Suprapubic skin (tissue), 4 donors: ENCODE measurements at places on chromosomes 1 and 21.

DNA sequence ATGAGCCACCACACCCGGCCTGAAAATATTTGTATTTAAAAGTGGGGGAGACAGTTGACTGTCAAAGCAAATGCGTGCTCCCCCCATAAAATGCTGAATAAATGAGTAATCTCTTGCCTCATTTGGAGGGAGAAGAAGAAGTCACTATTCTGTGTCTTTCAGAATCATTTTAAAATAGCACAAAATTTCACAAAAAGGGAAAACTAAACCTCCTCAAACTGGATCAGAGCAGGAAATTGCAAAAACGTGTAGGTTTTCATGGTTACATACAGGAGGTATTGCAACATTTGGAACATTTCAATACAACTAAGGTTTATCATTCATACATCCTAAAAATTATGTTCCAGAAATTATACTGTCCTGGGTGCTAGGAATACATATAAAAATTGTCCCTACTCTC, 13.6 kb downstream of the MTF1 start:
- no peak for DNase-seq

DNA sequence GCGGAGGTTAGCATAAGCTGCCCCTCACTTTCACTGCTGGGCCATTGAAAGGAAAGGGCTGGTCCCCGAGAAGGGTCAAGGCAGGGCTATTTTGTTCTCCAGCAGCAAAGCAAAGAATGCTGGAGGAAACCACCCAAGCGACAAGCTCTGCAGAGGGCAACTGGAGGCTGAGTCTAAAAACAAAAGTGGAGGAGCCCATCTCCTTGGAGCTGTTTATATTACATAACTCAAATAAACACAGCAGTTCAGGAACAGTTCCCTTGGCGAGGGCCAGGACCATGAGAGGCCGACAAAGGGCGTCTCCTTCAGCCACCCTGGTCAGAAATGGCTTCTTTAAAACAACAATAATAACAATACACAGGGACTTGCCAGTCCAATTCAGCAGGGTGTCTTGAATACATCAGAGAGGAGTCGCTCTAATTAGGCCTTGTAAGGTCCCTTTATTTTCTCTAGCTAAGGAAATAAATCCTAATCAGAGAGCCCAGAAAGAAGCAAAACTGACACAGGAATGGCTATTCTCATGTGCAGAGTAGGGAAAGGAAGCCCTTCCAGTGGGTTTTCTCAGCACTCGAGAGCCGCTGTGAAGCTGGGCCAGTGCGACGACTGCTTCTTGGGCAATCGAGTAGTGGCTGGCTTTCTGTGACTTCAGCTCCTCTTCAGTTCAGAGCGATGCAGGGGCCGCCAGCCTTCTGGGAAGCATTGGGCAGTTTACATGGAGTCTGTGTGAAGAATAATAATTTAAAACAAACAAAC, 57.0 kb upstream of the TARBP1 start:
- peak; percentile 81 for DNase-seq

- no peak for DNase-seq
Measured at GRCh38 chr1:153343811-153344717, 4.6 kb downstream of the PGLYRP4 start.

- DNase-seq = no peak
Measured at GRCh38 chr1:223087291-223088255, 55.5 kb downstream of the TLR5 start.

DNA sequence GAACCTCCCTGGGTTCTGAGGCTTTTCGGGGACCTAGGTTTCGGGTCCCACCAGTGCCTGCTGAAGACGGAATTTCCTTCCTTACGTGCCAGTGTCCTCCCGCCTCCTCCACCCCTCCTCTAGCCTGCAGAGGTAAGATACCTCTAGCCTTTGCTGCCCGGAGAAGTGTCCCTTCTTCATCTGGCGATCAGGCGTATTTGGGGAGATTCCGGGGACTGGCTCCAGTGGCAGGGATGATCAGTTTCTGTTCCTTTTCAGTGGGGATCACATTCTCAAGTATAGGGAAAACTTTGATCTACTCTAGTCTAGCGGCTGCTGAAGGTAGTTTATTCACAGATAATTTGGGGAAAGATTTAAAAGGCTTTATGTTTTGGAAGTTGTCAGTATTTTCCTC, 674 bp downstream of the CEP350 start:
- DNase-seq = no peak

- no peak for DNase-seq
Measured at GRCh38 chr1:1359664-1360468, 1.5 kb upstream of the MXRA8 start.

DNA sequence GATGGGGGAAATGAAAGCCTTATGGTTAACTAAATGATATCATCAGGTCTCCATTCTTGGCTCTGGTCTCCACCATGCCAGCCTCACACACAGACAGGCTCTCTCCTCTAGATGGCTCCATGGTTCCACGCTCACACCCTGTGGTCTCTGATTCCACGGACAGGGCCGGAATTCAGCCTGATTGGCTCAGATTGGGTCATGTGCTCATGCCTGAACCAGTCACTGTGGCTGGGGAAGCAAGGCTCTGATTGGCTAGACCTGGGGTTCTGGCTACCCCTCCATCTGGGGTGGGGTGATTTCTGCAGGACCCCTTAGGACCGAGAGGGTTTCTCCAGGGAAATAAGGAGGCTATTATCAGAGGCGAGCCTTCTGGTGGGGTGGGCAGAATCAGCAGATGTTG, 277.0 kb downstream of the PTPRU start:
- peak; percentile 48 for DNase-seq

- DNase-seq = no peak
Measured at GRCh38 chr1:211525101-211525676, 33.2 kb upstream of the RD3 start.

DNA sequence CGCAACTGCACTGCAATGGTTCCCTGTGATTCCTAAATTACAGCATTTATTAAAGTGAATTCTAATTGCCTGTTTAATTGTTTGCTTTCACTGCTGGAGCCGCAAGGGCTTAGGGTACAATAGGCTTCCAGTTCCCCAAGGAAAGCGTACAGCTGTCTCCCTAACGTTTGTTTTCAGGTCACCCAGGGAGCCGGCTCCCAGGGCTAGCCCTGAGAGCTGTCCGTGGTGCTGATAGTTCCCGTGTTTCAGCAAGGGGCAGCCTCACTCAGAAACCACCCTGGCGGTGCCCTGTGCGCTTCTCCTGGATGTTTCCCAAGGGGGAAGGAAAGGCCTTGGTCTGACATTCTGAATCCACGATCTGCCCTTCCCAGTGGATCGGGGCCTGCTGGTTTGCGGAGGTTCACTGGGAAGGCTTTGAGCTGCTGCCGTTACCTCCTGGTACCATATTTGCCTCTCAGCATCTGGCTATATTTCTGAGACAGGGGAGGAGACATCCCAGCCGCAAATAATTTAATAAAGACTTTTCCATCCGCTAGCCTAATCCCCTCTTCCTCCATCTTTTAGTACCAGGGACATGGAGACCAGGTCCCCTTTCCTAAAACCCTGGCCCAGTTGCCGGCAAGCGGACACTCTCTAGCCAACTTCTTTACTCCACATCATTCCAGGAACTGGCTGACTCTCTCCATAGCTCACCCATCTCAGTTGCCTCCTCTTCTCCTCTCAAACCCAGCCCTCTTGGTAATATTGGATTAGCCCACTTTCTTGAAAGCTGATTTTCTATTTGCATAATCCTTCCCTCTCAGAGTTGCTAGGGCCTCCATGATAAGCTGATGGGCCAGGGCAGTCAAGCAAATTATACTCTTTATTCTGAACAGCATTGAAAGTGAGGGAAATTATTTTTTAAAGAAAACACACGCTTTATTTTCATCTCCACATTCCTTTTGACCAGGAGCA, 149.0 kb downstream of the IGSF21 start:
- no peak for DNase-seq

- no peak for DNase-seq
Measured at GRCh38 chr1:76425201-76426145, 350.9 kb downstream of the ST6GALNAC3 start.

DNA sequence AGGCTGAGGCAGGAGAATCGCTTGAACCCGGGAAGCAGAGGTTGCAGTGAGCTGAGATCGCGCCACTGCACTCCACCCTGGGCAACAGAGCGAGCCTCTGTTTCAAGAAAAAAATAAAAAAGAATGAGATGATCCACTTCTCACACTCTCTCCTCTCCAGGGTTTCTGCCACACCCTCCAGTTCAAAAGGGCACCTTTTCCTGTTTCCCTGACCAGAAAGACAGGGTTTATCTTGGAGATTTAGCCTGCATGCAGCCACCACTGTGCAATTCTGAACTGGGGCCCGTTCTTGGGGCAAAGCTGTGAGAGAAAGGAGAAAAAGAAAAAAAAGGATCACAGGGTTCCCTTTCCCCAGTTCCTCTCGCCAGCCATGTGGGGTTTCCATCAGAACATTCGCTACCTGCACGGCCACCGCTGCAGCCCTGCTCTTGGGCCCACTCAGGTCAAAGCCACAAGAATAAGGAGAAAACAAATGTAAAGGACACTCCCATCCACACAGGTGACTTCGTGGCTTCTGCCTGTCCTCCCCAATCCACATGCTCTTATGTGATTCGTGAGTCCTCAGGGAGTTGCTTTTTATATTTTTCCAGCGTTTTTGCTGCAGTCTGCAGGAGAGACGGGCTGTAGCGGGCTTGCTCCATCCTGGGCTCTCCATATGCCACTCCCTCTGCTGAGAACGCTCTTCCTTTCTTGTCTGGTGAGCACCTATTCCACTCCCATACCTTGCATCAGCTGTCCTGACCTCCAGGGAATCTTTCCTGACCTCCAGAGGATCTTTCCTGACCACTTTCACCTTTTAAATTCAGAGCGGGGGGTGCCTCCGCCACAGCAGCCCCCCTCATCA, 26.4 kb downstream of the GNG4 start:
- no peak for DNase-seq

GRCh38 chr1:87243573-87243972, 85.1 kb upstream of the LMO4 start:
- no peak for DNase-seq

DNA sequence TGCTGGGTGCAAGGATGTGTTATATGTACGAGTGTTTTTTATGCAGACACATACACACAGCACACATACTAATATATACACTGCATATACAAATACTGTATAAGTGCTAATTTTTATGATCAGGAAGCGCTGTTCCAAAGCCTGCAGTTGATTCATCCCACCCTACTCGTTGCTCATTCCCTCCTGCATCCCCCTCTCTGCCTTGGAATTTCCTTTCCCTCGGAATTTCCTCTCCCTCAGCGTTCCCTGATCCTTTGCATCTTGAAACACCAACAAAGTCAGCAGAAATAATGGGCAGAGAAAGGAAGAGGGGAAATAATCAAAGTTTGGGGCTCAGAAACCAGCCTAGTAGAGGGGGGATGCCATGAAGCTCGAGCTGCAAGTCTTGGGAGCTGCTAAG, 98.9 kb downstream of the CSMD2 start:
- DNase-seq = no peak

DNA sequence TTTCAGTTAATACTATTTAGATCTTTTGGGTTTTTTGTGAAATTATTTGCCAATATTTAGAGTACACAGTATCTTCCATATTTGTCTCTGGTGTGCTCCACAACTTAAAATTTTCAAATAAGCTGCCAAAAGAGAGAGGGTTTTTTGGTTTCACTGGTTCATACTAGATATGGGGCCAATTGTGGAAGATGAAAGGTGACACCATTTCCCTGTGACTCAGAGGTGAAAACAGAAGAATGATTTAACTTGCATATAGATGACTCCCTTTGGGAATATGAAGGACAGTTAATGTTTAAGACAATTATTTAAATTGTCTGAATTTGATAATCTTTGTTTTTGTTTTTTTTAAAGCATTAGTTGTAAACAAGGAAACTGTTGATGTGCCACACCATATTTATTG, 37.5 kb downstream of the IVNS1ABP start:
- no peak for DNase-seq

- no peak for DNase-seq
Measured at GRCh38 chr1:43421976-43422750, 31.6 kb downstream of the HYI start.

DNA sequence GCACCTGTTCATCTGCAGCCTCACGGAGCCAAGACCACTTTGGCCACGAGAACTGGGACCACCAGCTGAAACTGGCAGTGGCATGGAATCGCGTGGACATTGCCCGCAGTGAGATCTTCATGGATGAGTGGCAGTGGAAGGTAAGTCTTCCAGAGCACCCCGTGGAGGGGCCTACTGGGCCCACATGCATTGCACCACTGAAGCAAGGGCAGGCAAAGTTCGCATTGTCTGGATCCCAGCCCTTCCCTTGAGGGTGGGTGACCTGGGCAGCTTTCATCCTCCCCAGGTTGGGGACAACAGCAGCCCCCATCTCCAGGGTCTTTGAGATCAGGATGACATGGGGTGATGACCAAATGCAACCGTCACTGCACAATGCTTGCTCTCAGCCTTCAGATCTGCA, 37.5 kb downstream of the TRPM2 start:
- no peak for DNase-seq

- no peak for DNase-seq
Measured at GRCh38 chr1:87986130-87986866, 657.6 kb downstream of the LMO4 start.

DNA sequence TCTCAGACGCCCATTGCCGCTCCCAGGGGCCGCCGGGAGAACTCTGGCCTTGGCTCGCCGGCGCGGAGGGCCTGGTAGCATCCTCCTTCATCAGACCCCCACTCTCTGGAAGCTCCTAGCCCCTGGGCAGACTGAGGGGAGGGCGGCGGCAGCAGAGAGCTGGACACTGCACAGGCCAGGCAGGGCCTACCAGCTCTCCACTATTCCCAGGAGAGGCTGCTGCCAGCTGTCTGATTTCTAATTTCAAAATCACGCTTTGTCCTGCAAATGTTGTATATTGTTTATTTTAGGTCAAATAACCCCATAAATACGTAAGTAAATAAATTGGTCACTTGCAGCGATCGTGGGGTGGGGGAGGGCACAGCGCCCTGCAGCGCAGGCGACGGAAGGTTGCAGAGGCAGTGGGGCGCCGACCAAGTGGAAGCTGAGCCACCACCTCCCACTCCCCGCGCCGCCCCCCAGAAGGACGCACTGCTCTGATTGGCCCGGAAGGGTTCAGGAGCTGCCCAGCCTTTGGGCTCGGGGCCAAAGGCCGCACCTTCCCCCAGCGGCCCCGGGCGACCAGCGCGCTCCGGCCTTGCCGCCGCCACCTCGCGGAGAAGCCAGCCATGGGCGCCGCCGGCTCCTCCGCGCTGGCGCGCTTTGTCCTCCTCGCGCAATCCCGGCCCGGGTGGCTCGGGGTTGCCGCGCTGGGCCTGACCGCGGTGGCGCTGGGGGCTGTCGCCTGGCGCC, at the start of gene MTARC1:
Gene MTARC1 (plus strand): TSS at position 577 of the 732 bp plus-strand sequence. CDS start 32 bp downstream, at position 609.
- no peak for DNase-seq

GRCh38 chr1:202765721-202766120, 42.5 kb downstream of the KDM5B start:
- DNase-seq = no peak
